ENCODE measurements at places on chromosomes 12 and 14.

DNA sequence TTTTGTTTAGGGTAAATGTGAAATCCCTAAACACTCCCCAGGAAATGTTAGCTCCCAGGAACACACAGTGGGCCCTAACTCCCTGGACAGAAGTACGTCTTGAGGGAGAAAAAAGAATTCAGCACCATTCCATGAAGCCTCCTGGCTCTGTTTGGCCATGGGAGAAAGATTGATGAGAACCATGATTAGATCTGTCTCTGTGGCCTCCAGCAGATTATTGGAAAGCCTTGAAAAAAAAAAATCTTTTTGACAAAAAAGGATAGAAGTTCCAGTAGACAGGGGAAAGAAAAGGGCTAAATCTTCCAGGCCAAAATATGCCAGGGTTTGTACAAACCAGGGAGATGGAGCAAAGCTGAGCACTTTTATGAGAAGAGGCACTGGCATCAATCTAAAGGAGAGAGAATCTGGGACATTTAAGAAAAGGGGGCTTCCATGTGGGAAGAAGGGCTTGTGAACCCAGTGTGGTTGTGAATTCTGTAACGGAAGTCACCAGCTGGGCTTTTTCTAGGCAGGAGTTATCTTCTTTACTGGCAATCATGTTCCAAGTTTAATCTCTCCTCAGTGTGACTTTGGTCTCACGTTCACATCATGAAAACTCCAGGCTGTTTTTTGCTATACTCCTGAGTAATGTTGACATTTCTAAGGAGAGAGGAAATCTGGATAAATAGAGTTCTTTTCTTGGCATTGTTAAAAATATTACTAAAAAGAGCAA is 426.7 kb downstream of the RAD51B start:
- no peak for DNase-seq

DNA sequence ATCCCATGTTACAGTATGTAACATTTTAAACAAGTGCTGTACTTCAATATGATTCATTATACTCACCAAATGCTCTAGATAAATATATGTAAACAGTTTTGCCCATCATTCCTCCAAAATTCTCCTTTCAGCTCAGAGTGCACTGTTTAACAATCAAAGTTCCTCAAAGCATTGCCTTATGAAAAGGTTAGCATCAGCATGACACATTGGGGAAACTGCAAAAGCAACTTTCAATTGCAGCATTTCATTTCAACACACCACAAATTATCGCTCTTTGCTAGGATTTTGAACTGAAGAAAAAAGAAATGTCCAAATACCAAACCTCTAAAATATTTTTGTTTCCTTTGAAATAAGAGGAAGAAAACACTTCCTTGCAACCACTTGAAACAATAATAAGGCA is 413.2 kb downstream of the FLRT2 start:
- DNase-seq, result no peak

DNA sequence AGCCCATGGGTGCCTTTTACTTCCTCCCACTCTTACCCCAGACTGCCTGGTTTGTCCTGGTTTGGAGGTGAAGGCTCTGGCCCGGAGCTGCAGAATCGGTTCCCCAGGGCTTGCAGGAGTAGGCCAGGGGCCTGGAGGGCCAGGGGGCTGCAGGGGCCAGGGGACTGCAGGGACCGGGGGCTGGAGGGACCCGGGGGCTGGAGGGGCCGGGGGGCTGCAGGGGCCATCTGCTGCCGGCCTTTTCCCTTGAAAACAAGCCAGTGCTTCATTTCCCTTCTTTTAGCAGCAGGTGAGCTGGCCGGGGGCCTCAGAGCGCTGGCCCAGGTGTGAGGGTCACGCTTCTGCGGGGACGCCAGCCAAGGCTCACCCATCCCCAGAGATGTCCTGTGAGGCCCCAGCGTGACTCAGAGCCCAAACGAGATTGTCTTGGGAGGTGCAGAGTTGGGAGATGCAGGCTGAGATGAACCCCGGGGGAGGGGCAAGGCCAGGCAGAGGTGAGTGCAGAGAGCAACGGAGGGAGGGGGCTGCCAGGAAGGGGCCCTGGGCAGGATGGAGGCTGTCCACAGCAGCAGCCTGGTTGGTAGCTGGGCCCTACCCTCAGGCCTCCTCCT is 154.9 kb downstream of the KIF26A start:
- no peak for DNase-seq

DNA sequence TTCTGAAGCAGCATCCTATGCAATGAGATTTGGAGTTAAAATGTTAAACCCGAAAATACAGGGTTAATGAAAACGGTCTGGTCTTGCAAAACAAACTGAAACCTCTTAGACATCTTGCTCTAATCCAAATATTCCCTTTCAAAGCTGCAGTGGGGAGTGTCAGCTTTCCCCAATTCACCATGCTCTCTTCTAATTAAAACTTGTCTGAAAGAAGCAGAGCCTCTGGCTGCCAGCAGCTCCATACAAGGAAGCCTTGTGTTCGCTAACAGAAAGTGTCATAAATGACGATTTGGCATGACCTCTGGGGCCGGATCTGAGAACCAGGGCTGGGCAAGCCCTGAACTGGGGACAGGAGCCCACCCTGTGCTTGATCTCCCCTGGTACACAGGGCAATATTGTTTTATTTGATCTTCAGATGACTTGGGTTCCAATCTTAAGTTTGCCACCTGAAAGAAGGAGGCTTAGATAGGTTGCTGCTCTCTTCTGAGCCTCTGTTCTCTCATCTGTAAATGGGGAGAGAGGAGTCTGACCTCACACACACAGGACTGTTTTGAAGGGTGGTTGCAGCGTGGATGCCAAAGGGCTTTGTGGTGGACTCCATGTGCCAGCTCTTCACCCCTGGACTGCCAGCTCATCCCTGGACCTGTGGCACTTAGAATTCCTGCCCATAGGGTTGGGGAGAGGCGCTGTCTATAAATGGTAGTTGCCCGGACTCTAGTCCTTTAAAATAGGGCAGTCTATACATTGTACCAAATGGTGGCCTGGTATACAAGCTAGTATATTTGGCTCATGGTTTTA is 7.8 kb downstream of the KMT5A start:
- DNase-seq, result no peak

DNA sequence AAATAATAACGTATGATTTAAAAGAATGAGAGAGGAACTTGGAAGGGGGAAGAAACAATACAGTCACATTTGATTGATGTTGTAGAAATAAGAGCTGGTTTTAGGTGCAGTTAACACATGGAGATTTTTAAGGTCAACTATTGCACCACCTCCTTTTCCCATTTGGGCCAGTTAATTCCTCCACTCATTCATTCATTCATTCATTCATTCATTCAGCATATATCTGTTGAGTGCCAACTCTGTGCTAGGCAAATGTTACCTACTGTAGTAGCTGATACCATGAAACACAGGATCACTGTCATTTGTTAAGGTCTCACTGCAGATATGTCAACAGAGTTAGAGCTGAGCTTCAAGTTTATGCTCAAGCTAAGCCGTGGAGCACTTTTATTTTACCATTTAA is 115.7 kb upstream of the ARID2 start:
- no peak for DNase-seq

DNA sequence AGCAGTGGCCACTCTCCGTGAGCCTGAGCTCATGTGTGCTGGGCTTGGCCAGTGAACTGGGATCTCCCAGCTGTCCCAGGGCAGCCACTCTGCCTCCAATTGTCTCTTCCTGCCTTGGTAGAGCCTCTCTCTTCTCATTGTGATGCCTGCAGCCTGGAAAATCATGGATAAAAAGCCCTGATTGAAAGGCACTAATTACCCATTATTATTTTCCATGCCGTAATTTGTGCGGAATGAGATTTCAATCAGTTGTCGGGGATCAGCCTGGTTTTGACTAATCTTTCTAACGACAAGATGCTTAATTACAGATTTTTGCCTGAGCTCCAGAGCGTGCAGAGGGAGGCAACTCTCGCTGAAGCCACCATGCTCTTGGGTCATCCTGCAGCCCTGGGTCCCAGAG is 52.7 kb downstream of the ESRRB start:
- DNase-seq, result no peak

DNA sequence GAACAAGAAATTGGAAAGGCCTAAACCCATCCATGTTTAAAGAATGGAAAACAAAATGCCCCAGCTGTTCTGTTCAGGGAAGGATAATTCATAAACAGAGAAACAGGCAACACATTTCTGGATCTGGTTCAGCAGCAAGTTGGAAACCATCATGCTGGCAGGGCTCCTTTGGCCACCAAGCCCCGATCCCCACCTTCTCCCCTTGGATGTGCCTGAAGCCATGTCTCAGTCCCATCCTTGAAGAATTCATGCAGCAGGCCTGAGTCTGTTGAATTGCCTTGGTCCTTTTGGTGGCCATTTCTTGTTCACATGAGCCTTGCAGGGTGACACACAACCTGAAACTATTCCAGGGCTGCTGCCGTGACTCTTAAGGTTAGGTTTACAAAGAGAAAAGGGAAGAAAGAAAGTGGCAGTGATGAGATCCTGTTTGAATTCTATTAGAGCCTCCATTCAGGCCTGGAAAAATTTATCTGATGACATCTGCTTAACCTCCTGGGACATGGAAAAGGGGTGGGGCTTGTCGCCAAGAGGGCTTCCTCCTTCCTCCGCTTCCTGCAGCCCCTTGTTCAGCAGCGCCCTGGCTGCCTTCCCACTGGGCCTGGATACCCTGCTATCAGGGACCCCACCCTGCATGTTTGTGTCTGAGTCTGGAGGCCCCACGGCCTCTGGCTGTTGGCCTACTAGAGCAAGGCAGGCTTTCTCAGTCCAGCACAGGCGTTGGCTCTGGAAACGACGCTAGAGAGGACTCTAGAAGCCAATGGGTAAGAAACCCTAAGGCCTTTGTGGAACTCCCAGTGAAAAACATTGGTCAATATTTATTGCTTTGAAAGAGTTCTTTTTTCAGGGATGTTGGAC is 341.9 kb downstream of the C12orf75 start:
- DNase-seq, result no peak

DNA sequence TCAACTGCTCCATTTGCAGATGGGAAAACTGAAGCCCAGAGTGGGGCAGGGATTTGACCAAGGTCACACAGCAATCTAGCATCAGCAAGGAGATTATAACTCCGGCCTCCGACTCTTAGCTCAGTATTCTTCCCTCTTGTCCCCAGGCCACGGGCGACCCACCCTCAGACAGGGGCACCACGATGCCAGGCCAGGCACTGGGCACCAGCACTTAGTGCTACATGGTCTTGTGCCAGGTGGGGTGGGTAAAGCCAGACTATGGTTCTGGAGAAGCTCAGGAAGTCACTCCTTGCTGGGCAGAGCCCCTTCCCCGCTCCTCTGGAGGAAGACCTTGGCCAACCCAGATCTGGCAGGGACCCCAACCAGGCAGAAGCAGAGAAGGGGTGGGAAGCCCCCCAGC is 41.5 kb downstream of the SYNE3 start:
- DNase-seq, result no peak

All from GM18507 (cell line).